CD4-positive, alpha-beta T cell treated with Interleukin-6 at 100 ng/mL for 8 hours (primary cell): ENCODE measurements at places on chromosomes 16 and 17.

DNA sequence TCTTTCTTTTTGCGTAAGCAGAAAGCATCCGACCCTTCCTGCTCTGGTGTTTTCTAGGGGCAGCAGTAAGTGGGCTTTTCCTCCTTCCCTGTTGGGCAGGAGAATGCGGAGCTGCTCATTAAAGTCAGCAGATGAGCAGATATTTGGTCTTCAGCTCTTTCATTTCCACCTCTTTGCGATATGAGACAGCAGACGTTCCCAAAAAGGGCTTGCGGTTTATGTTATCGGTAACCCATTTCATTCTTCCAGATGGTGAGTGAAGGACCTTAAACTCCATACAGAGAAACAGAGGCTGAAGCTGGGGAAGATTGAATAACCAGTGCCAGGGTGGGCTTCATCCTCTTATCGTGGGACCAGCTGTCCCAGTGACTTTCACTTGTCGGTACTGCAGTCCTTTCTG is 40.7 kb downstream of the KSR1 start:
- DNase-seq: no peak

GRCh38 chr17:28363776-28364650 is 986 bp downstream of the SEBOX start:
- no peak for DNase-seq

DNA sequence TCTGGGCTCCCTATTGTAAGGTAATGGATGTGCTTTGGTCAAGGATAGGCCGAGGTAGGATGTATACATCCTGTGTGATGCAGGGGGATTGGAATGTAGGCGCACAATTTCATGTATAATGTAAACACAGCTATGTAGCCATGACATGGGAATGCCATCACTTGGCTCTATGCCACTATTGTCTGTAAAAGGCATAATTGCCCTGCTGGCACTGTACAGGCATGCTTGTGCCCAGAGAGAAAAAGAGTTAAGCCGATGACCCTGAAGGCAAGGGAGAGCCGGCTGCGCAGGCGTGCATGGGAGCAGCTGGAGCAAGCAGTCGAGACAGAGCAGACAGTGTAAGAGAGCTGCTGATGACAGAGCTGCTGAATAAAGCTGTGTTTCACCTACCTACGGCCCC is 212.5 kb upstream of the CPHXL start:
- no peak for DNase-seq

- no peak for DNase-seq
These were observed 18.6 kb downstream of the CD7 start for GRCh38 chr17:82298538-82299421.

DNA sequence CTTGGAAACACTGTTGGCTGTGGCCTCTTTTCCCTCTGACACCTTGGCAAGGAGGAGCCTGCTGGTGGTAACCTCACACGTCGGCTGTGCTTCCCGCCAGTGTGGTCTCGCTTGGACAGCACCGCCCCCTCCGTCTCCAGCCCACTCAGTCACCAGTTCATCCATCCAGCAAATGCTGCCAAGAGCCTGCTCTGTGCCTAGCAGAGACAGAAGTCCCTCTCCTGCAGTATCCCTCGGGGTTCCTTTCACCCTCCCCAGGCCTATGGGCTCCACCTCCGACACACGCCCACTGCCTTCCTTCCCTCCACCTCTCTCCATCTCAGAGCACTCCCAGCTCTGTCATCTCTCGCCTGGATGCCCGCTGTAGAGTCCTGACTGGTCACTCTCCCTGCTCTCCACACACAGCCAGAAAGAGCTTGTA is 12.3 kb downstream of the CACNG4 start:
- DNase-seq: no peak
